Activated CD4-positive, CD25-positive, alpha-beta regulatory T cell treated with anti-CD3 and anti-CD28 coated beads, Interleukin-2, amount 50 U/mL, for 24 hours (primary cell): ENCODE measurements at places on chromosomes 7 and 10.
A peak's percentile ranks its signal among the peaks of the same experiment; 100 is the strongest.

DNA sequence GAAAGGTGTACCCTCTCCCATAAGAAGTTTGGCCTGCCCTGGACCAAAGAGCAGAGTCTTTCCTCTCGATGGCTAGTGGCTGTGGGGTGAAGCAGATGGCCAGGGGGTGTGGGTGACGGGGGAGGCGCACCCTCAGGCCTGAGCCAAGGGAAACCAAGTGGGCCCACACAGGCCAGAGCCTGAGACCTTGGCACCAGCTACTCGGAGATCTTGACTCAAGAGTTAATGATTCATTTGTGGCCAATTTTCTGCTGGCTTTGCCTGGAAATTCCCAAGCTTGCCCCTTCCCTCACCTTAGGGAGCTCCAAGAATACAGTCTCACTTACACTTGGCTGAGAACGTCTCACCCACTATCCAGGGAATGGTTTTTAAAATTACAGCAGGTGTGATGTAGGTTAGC lies 42.7 kb downstream of the ZMIZ1 start:
- no peak for ATAC-seq

- ATAC-seq = no peak
These were observed 145.0 kb upstream of the CALCR start for GRCh38 chr7:93719546-93719945.

- ATAC-seq = no peak
These were observed 17.7 kb upstream of the CXCL12 start for GRCh38 chr10:44402465-44403195.

GRCh38 chr7:44097064-44097932 lies 6.8 kb upstream of the AEBP1 start:
- ATAC-seq = peak; percentile 60

DNA sequence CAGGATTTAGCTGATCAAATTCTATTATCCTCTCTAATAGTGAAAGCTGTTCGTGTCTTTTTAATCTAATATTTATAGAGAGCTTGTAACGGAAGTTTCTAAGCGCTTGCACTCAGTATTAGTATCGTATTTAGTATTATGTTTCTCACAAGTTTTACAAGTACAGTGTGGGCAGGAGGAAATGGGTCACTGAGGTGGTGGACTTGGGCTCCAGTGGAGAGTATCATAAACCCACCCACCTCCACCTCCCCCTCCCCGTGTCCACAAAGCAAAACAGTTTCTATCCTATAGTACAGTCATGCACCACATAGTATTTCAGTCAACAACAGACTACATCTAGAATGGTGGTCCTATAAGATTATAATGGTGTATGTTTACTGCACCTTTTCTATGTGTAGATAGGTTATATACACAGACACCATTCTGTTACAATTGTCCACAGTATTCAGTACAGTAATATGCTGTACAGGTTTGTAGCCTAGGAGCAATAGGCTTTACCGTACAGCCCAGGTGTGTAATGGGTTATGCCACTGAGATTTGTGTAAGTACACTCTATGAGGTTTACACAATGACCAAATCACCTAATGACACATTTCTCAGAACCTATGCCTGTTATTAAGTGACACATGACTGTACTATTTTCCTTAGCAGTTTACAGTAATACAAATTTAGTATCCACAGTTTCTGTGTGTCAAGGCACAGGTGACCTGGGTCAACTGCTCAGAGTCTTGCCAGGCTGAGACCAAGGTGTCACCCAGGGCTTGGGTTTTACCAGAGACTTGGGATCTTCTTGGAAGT lies 1021.3 kb upstream of the C7orf33 start:
- ATAC-seq = peak; percentile 13

DNA sequence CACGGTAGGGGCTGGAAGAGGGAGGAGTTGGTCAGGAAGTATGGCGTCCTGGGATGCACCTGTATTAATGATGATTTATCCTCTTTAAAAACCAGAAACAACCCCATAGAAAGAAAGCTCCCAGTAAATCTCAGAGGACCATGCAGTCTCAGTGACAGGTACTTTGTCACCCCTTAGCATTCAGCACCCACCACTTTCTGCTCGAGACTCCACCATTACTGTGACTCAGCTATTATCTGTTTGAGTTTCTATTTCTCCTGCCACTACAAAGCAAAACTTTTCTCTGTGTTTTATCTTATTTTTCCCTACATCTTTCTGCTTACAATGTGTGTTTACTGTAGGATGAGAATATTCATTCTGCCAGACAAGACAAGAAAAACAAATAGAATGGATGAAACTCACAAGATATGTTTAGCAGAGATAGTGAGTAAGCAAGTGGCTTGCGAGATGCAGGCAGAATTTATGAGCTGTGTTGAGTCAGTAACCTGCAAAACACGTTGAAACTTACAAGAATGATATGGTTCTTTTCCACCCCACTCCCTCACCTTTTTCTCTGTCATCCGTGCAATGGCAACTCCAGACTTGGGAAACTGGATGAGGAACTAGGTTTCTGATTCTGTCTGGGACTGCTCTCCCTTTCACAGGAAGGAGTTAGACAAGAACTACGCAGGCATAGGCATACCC lies 127.1 kb downstream of the AOAH start:
- ATAC-seq = no peak

GRCh38 chr10:129531195-129531968 lies 64.3 kb downstream of the MGMT start:
- ATAC-seq = no peak

DNA sequence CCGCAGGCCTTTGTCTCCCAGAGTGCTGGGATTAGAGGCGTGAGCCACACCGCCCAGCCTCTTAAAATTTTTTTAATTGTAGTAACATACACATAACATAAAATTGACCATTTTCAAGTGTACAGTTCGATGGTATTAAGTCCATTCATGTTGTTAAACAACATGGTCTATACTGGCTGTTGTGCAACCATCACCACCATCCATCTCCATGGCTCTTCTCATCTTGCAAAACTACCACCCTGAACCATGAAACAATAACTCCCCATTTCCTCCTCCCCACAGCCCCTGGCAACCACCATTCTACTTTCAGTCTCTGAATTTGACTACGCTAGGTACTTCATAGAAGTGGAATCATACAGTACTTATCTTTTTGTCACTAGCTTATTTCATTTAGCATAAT lies 7.9 kb upstream of the ZFYVE27 start:
- ATAC-seq = no peak

DNA sequence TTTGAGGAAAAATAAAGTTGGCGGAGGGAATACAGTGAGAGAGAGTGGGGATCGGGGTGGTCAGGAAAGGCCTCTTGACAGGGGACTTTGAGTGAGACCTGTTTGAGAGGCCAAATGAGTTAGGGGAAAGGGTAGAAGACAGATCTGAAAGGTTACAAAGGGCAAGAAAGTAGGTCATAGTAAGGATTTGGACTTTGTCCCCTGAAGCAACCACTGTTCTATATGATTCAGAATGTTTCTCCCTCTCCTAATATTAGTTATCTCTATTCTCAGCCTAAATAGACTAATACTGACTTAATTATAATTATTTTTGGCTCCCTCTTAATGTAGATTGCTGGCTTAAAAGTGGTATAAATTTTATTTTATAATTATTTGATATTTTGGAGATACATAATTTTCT lies 88.0 kb downstream of the CTNNA3 start:
- no peak for ATAC-seq

- no peak for ATAC-seq
These were observed 103.0 kb upstream of the PCGF5 start for GRCh38 chr10:91117505-91117904.

GRCh38 chr7:47188653-47189315 lies 393.1 kb downstream of the TNS3 start:
- ATAC-seq = no peak

DNA sequence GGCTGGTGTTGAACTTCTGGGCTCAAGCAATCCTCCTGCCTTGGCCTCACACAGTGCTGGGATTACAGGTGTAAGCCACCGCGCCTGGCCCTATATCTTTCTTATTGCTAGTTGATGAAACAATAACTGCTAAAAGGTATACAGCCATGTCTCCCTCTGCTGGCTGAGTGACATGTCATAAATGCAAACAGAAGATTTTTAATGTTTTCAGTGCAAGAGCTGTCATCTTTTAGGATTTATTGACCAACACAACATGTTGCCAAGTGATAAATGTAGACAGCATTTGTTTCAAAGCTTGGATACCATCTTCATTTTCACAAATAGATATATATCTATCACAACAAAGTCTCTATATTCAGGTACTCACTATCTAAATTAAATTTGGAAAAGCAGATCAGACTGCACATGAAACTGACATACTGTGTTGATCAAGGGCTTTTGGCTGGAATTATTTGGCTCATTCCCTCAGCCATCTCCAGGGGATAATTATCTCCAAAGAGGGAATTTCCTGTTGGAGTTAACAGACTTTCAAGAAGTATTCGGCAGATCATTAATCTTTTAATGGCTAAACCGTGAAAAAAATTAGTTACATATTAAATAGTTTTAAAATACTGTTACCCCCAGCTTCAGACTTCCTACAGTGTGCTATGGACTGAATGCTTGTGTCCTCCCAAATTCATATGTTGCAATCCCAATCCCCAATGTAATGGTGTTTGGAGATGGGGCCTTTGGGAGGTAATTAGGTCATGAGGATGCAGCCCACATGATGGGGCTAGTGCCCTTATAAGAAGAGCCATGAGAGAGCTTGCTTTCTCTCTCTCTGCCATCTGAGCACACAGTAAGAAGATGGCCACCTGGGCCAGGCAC lies 41.3 kb upstream of the SRPK2 start:
- ATAC-seq = no peak

- ATAC-seq = no peak
These were observed 101.7 kb upstream of the LEP start for GRCh38 chr7:128139406-128139805.

DNA sequence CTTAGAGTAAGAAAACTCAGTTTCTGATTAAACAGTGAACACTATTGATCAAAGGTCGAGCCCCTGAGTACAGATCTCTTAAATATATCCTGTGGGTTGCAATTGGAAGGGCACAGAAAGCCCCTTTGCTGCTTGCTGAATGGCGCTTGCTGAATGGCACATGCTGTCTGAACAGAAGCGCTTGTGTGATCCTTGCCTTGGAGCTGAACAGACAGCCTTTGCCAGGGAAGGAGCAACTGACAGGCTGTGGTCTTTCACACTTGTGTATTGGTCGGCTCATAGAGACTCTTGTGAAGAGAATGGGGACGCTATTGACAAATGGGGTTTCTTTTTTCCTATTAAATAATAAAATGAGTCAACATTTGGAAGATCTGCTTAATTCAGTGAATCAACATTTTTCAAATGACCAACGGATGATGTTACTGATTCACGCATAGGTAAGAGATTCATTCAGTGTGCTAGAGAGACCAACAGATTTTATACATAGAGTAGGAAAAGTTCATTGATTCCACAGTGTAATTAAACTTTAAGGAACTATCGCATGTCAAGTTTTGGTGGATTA lies 99.4 kb upstream of the TNS3 start:
- ATAC-seq = no peak

GRCh38 chr10:61751599-61751998 lies 88.9 kb downstream of the CABCOCO1 start:
- no peak for ATAC-seq

DNA sequence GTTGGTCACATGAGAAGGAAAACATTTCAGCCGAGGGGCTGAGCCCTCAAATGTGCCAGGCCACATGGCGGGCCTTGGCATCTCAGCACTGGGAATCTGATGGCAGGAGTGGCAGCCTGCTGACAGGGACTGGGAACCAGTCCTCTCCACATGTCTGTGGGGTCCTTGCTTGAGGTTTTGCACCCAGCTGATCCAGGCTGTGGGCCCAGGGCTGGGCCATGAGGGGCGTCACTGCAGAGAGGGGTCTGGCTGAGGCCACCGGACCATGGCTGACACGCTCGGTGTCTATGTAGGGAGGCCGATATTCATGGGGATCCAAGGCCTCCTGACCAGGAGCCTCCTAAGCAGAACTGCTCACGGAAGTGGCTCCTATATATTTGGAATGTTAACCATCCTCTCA lies 31.0 kb upstream of the PWWP2B start:
- no peak for ATAC-seq

DNA sequence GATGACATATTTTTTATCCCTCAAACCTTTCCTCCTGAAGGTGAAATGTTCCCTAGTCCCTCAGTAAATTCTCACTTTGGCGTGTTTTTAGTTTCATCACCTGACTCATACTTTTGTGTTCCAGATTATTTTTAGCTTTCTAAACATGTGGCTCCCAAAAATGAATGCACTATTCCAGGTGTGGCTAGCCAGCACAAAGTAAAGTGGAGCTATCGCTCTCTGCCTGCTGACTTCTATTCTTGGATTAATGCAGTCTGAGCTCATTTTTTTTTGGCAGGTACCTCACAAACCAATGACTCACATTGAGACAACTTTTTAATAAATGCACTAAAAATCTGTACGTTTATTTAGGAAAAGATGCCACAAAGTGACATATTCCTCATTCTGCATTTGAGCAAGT lies 58.8 kb upstream of the LANCL2 start:
- ATAC-seq = no peak

DNA sequence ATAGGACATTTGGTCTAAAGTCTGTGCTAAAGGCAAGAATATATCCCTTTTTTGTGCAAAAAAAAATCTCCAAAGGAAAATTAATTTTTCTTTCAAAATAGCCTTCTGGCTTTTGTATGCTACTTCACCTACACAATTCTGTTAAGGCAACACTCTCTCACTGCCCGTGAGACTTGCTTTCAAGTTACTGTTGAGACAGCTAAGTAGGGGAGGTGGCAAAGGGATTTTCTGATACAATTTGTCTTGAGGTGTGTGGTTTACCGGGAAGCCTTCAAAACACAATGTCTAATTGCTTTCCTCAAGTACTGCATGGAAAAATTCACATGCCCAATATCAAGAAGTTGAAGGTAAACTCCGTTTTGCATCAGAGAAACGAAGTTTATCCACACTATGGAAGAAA lies 50.8 kb upstream of the RSU1 start:
- no peak for ATAC-seq

DNA sequence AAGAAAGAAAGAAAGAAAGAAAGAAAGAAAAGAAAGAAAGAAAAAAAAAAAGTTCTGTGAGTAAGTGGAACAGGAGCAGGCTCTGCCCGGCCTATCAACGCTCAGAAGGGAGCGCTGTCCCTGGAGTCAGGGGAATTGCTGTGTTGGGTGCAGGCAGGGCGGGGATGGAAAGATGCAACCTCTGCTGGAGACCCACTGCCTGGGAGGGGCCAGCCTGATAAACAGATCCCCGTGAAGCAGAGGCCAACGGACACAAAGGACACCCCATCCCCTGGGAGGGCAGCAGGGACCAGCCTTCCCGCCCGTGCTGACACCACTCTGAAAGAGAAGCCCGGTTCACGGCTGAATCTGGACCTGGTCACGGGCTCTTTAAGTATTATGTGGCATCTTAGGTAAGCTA lies 54.5 kb downstream of the TCERG1L start:
- ATAC-seq = no peak

DNA sequence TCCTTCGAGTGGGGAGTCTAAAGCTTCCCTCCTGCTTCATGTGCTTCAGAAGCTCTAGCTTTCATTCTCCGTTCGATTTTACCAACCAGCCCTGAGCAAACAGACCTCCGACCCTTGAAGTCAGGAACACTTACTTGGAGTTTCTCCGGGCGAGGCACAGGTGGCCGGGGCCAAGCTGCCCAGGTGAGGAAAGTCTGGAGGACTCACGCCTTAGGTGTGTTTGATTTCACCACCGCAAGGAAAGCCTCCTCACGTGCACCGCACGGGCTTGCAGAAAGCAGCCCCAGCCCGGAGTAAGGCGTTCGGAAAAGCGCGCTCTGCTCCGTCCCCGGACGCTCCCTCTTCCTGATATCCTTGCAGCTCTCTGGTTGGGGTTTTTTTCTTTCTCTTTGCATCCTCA lies 30.1 kb upstream of the CNPY1 start:
- ATAC-seq = no peak
